Epithelial cell of esophagus (primary cell): ENCODE measurements at places on chromosomes 11 and 22.
A peak's percentile ranks its signal among the peaks of the same experiment; 100 is the strongest.

- no peak for DNase-seq
Measured at GRCh38 chr11:76217653-76218160, 11.4 kb upstream of the WNT11 start.

DNA sequence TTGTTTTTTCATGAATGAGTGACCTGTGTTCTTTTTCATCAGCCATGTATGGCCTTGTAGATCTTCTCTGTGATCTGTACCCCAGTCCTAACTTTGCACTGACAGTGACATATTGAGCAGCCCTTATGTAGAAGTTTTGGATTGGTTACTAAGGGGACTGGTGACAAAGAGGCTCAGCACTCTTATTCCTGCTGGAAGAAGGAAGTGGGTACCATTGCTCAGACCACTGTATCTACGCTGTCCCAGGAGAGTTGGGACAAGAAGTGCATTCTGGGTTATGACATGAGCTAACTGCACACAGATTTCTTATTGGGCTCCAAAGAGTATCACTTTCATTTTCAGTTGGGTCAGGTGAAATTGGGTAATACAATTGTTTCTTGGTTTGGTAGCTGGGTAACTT, 107.8 kb upstream of the RASSF10 start:
- no peak for DNase-seq

- DNase-seq = no peak
Measured at GRCh38 chr11:126129727-126130671, 67.3 kb upstream of the CDON start.

GRCh38 chr11:110755941-110756340, 43.7 kb upstream of the ARHGAP20 start:
- DNase-seq = no peak

- DNase-seq = no peak
Measured at GRCh38 chr11:110286298-110287040, 9.9 kb downstream of the RDX start.

- no peak for DNase-seq
Measured at GRCh38 chr22:47278655-47279054, 516.2 kb downstream of the TBC1D22A start.

DNA sequence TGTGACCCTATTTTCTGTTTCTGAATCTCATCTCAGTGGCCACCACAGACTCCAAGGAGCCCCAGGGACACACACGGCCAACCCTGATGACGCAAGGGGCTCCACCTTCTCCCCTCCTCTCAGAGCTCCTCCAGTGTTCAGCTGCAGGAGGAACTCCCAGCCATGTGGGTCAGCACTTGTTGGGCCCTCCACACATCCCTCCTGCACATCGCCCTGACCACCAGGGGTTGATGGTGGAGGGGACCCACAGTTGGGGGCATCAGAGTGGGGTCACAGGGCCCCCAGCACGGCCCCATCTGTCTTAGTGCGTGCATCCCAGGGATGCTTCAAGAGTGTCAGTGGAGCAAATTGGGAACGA, 499.6 kb downstream of the BRD1 start:
- DNase-seq = no peak

GRCh38 chr11:72930008-72930407, 115.8 kb downstream of the ATG16L2 start:
- DNase-seq = peak; percentile 16

- no peak for DNase-seq
Measured at GRCh38 chr11:125750629-125751028, 4.5 kb downstream of the PATE1 start.

DNA sequence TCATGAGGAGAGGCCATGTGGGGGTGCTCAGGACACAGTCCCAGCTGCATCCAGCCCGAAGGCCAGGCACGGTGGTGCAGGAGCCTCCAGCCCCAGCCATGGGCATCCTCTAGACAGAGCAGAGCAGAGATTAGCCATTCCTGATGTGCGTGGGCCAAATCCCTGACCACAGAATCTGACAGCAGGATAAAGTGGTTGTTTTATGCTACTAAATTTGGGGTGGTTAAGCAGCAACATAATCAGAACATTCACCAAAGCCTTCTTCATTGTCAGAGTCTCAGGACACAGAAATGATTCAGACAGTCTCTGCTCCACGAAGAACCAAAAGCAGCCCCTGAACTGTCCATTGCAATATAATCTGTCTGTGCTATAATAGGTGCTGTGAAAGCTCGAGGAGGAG, 19.7 kb downstream of the RASD2 start:
- no peak for DNase-seq

DNA sequence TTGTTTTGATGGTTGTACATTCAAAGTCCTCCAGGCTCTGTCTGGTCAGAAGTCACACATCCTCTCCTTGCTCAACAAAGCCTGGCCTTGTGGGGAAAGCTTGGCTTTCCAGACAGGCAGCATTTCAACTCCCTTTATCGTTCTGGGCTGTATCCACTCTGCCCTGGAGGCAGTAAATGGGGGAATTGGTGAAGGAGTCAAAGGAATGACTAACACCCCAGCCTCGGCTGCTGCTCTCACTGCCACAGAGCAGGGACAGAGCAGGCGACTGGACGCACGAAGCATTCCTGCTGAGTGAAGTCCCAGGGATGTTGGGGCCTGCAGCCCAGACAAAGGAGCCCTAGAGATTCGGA, 52.8 kb downstream of the WNT11 start:
- DNase-seq = peak; percentile 78

DNA sequence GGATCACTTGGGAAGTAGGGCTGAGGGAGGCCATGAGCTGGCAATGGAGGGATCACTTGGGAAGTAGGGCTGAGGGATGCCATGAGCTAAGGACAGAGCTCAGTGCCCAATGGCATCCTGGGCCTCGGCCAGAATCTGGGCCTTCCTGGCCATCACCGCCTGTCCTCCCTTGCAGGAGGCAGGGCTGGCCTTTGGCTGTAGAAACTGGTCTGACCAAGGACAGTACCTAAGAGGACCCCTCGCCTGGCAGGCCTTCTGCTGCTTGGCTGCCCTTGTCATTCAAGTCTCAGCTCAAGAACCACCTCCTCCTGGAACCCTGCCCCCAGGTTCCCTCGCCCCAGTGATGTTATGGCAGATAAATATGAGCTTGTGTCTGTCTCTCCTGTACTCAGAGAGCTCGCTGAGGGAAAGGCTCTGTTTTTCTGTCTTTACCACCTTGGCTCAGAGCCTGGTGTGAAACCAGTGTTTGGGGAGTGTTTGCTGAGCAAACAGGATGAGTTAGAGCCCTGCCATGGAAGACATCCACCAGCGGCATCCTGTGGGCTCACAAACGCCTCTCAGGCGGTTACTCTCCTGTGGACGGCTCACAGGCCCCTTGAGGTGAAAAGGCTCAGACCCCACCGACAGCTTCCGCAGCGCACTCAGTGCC, 19.3 kb upstream of the RASL10A start:
- no peak for DNase-seq

GRCh38 chr11:106625566-106625965, 392.7 kb downstream of the GUCY1A2 start:
- DNase-seq = no peak

GRCh38 chr22:28146401-28147314, 227.6 kb upstream of the PITPNB start:
- no peak for DNase-seq

DNA sequence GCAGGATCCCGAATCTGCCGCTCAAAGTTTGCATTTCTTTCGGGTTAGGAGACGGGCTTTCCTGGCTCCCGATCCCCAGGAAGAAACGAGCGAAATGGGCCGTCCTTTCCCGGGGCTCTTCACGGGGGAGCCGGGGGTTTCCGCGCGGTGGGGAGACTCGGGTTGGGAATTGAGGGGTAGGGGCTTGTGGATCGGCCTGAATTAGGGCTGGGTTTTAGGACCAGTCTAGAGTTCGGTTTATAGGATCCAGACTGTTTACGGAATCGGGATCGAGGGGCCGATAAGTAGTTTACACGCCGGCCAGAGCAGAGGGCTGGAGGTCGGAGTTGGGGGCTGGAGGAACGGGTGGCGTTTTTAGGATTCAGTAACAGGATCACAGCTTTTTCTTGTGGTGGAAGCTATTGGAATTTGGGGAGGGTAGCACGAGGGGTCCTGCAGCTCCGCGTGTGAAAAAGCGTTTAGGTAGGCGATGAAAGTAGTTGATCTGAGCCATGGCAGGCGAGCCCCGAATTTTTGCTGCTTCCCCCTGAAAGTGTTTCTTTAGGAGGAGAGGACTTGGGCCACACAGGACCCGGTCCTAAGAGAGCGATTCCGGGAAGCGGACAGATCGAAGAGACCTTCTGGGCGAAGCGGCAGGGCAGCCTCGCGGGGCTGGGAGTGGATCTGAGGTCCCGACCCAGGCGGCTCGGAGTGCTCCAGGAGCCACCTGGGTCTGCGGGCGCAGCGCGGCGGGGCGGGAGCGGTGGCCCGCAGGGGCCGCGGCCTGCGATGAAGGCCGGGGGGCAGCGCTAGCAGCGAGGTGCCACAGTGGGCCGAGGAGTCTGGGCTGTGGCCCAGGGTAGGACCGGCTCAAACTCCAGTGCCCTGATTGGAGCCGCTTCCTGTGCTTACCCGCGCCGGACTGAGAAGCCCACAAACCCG, 1.6 kb downstream of the PKNOX2 start:
- no peak for DNase-seq

DNA sequence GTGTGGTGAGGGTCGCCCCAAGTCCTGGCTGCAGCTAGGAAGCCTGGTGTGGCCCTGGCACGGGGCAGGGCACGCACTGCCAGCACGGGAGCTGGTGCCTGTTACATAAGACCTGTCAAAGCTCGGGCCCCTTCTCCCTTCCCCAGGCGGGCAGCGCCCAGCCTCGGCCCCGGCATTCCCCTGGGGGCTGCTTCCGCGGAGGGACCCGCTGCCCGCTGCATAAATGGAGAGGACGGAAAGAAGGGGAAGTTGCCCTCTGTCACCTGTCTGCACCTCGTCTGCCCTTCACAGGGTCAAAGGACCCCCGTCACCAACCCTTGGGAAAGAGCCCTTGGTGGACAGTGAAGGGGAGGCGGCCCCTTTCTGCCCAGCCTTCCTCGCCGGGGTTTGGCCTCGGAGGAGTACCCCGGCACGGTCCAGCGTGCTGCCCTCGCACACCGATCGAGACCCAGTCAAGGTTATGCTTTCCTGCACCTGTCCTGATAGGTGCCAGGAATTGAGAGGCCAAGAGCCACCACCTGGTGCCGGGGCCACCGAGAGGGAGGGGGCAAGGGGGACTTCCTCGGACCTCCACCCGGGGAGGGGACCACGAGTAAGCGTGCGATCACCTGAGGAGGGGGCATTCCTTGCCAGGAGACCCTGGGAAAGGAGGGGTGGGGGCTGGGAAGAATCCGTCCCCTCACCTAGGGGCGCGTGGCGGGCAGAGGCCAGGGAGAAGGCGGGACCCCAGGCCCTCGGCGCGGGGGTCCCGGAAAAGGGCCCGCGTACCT, 16.8 kb upstream of the MFRP start:
- DNase-seq = no peak

DNA sequence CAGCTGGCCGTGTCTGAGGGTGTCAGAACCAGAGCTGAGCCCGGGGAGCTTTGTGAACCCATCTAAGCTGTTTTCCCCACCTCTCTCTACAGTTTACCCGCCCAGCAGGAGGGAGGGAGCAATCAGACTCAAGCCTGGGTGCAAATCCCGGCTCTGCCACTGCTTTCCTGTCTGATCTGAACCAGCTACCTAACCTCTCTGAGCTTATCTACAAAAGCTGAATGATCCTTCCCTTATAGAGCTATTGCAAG, 252 bp downstream of the APOL2 start:
- DNase-seq = no peak

DNA sequence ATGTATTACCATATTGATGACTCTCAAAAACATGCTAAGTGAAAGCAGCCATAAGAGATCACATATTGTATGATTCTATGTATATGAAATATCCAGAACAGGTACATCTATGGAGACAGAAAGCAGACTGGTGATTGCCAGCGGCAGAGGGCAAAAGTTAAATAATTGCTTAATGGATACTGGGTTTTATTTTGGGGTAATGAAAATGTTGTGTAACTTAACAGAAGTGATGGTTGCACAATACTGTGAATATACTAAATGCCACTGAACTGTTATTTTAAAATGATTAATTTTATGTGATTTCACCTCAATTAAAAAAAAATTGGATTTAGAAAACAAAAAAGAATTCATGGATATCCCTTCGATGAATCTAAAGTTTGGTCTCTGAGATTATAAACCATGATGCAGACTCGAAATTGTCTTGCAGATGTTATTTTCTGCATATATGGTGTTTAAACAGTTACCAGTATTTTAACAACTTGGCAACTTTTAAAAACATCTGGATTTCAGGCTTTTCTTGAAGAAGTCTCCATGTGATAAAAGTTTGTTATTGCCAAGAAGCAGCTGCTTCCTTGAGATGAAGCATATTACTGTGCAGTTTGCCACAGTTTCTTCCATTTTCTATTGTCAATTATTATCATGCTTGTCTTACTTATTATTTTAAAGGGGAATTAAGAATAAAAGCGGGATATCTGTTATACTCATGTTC, 38.1 kb downstream of the LARGE2 start:
- no peak for DNase-seq

DNA sequence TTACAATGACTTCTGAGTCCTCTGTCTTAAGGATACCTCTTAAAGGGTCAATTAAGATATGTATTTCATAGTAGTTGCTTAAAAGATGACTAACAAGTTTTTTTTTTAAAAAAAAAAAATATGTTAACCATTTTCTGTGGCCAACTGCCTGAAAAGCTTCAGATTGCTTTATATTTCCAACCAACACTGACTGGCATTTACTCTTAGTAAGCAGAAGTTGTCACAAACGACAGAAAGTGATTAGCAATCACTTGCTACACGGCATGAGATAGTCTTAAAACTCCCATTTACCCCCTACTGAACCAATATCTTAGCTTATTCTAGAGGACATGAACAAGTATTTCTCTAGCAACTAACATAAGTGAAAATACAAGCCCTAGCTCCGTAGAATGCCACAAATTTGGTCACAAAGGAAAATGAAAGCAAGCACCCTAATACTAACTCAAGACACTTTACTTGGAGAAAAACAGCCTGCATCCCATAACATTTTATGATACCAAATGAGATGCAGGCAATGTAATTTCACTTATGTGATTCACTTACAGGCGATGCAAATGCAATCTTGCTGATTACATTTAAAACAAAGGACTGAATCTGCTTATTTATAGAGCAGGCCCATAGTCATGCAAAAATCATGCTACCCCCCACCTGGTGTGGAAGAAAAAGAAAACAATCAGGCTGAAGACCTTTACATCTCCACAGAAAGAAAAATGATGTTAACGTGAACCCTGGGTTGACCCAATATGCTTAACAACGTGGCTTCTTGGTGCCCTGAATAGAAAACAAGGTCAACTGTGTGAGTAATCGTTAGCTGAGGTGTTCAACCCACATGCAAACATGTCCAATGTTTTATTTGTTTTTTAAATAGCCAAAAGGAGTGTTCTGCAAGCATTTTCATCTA, 25.7 kb downstream of the MPPED2 start:
- DNase-seq = no peak

DNA sequence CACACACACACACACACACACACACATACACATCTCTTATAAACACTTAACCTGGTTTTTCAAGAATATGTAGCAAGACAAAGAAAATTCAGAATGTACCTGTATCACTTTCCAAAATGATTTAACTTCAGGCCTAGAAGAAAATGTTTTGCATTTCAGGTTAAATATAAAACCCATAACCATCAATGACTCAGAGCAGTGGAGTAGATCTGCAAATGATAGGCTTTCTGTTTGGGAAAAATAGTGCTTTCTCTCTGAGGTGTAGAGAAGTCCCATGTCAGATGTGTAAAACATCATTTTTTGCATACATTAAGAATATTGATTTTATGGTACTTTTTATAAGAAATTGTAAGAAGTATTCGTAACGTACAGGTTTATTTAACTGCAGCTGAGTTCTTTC, 116.9 kb downstream of the STK33 start:
- no peak for DNase-seq
